OCI-LY7 (cell line): ENCODE measurements at places on chromosomes 13 and 19. TPM values are rescaled to one million over a fixed set of nuclear protein-coding genes. Genes with fewer than 3 reads are reported as not detected.

Gene CBY2
- total RNA-seq, result not detected in 2 replicates

Gene TNFSF9
- 16.1 and 20.9 TPM in 2 replicates for total RNA-seq

Gene KIR2DL4
- not detected in 2 replicates for total RNA-seq

Gene FXYD3
- total RNA-seq, result 0.88 TPM in 1 of 2 replicates, not detected in the other

Gene ZIC2
- not detected in 2 replicates for total RNA-seq

Gene KLK15
- not detected in 2 replicates for total RNA-seq

Gene PDX1
- total RNA-seq, result not detected in 2 replicates

Gene ZNF229
- total RNA-seq, result not detected in 2 replicates

Gene PCP2
- total RNA-seq, result 2.0 and 2.1 TPM in 2 replicates

Gene MEIS3
- 0.79 and 1.3 TPM in 2 replicates for total RNA-seq

Gene EBI3
- total RNA-seq, result not detected in 2 replicates

Gene SPACA4
- not detected in 2 replicates for total RNA-seq

Gene SIGLEC10
- 23.3 and 26.6 TPM in 2 replicates for total RNA-seq

Gene LAIR1
- 3.9 and 4.3 TPM in 2 replicates for total RNA-seq

Gene PPP5C
- total RNA-seq, result 103 and 105 TPM in 2 replicates

Gene SLC7A9
- not detected in 2 replicates for total RNA-seq

Gene ZNF714
- 51.7 and 59.2 TPM in 2 replicates for total RNA-seq

Gene C19orf33
- total RNA-seq, result not detected in 2 replicates

Gene CXCL17
- not detected in 2 replicates for total RNA-seq

Gene FCGBP
- total RNA-seq, result 1.1 and 1.7 TPM in 2 replicates

Gene GJB2
- total RNA-seq, result not detected in 2 replicates

Gene SERTAD3
- total RNA-seq, result 18.6 and 21.3 TPM in 2 replicates

Gene TMEM221
- total RNA-seq, result not detected in 2 replicates

Gene ZNF350
- total RNA-seq, result 4.9 and 6.2 TPM in 2 replicates

Gene EDNRB
- total RNA-seq, result not detected in 2 replicates

Gene STOML3
- not detected in 2 replicates for total RNA-seq

Gene GPC6
- total RNA-seq, result not detected in 2 replicates

Gene LIN37
- total RNA-seq, result 11.7 and 20.0 TPM in 2 replicates

Gene CDX2
- total RNA-seq, result not detected in 2 replicates

Gene ZNF560
- total RNA-seq, result not detected in 2 replicates

Gene NLRP8
- total RNA-seq, result not detected in 2 replicates

Gene CGB5
- total RNA-seq, result not detected in 2 replicates

Gene ZSCAN1
- not detected in 2 replicates for total RNA-seq

Gene SYCN
- not detected in 2 replicates for total RNA-seq

Gene LGALS14
- total RNA-seq, result not detected in 2 replicates

Gene CEACAM4
- total RNA-seq, result not detected in 2 replicates

Gene FGF22
- 0.48 and 0.53 TPM in 2 replicates for total RNA-seq

Gene SHD
- total RNA-seq, result not detected in 2 replicates

Gene APOC4
- not detected in 2 replicates for total RNA-seq

Gene ZNF418
- total RNA-seq, result 1.5 and 1.7 TPM in 2 replicates

Gene WDR88
- not detected in 2 replicates for total RNA-seq

Gene IGSF23
- not detected in 2 replicates for total RNA-seq

Gene RNF17
- total RNA-seq, result not detected in 2 replicates

Gene ZIM2
- total RNA-seq, result not detected in 2 replicates

Gene ZNF799
- 7.8 and 8.1 TPM in 2 replicates for total RNA-seq

Gene CYP2A7
- total RNA-seq, result not detected in 2 replicates

Gene IGFL2
- not detected in 2 replicates for total RNA-seq

Gene ATP4A
- total RNA-seq, result 0.33 and 0.36 TPM in 2 replicates

Gene KLK2
- total RNA-seq, result not detected in 2 replicates

Gene RFPL4AL1
- total RNA-seq, result not detected in 2 replicates

Gene MAB21L1
- not detected in 2 replicates for total RNA-seq

Gene ZNF565
- total RNA-seq, result 3.2 and 4.0 TPM in 2 replicates

Gene S1PR5
- not detected in 2 replicates for total RNA-seq
